ENCODE measurements at places on chromosomes 1 and 21. TPM values are rescaled to one million over a fixed set of nuclear protein-coding genes. Genes with fewer than 3 reads are reported as not detected.

DNA sequence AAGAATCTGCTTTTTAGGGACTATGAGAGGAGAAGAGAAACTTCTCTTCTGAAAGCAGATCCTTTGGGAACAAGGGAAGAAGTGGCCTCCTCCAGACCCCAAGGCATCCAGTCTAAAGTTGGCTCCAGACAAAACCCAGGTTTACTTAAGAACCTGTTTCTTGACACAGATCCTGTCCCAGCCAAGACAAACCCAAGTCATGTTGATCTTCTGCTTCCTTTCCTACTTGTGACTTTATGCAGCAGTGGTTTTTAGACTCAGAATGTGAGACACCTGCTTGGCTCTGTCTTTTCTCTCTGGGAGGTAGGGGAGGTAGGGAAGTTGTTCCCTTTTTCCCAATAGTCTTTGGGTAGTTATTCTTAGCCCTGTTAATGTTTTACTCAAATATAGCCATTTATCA lies 38.3 kb downstream of the ELAPOR1 start:
- H3K4me3 ChIP-seq = no peak overlapping the region
- no peak for DNase-seq
- no peak overlapping the region for H3K27ac ChIP-seq
- no peaks in the 10 kb centered on the region for H3K27me3 ChIP-seq

DNA sequence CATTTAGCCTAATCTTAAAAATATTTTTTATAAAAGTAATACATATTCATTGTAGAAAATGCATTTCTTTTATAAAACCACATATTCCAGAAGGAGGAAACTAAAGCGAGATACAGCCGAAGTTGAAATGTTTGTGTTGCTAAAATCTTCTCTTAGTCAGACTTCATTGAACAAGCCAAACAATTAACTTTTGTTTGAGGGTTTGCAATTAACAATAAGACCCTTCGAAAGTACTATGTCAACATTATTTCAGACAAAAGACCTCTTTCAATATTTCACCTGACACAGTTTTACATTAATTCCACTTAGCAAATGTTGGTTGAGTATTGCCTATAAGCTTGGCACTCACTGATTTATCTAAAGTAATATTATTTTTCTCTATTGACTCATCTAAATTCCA lies 354.0 kb upstream of the ADAMTS5 start:
- H3K4me3 ChIP-seq = no peak overlapping the region
- H3K36me3 ChIP-seq = no peaks in the 10 kb centered on the region
- no peak for DNase-seq
- H3K27ac ChIP-seq = no peak overlapping the region

- no peaks in the 10 kb centered on the region for H3K27me3 ChIP-seq
- no peaks in the 10 kb centered on the region for H3K36me3 ChIP-seq
- no peak overlapping the region for H3K4me3 ChIP-seq
- no peak for DNase-seq
Measured at GRCh38 chr1:193589597-193590040, 403.2 kb upstream of the B3GALT2 start.

GRCh38 chr21:46226146-46226545 lies 2.4 kb downstream of the LSS start:
- no peak for DNase-seq
- no peak overlapping the region for H3K27ac ChIP-seq
- H3K27me3 ChIP-seq = no peaks in the 10 kb centered on the region

- no peak overlapping the region for H3K27ac ChIP-seq
- H3K4me3 ChIP-seq = no peak overlapping the region
- peaks cover 52% of the 10 kb centered on the region for H3K4me1 ChIP-seq
- H3K36me3 ChIP-seq = peaks cover 14% of the 10 kb centered on the region
Measured at GRCh38 chr21:45103971-45104520, 29.7 kb downstream of the ADARB1 start.

DNA sequence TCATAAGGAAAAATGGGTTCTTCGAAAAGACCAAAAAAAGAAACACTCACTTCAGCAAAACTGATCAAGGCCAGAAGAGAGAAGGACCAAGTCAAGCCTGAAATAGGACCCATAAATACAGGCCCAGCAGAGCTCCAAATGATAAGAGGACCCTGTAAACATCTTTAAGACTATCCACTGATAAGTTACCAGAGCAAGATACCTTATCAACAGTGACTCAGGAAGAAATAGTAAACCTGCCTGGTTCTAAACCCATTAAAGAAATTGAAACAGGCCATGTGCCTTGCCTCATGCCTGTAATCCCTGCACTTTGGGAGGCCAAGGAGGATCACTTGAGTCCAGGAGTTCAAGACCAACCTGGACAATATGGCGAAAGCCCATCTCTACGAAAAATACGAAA lies 81.8 kb upstream of the ERRFI1 start:
- no peaks in the 10 kb centered on the region for H3K36me3 ChIP-seq
- DNase-seq = no peak
- H3K4me3 ChIP-seq = no peak overlapping the region
- H3K4me1 ChIP-seq = peaks cover 2% of the 10 kb centered on the region
- H3K27ac ChIP-seq = no peak overlapping the region

GRCh38 chr1:2853711-2854110 lies 52.2 kb upstream of the TTC34 start:
- no peaks in the 10 kb centered on the region for H3K27me3 ChIP-seq
- H3K27ac ChIP-seq = no peak overlapping the region
- no peak overlapping the region for H3K4me3 ChIP-seq
- no peak for DNase-seq
- no peaks in the 10 kb centered on the region for H3K4me1 ChIP-seq

DNA sequence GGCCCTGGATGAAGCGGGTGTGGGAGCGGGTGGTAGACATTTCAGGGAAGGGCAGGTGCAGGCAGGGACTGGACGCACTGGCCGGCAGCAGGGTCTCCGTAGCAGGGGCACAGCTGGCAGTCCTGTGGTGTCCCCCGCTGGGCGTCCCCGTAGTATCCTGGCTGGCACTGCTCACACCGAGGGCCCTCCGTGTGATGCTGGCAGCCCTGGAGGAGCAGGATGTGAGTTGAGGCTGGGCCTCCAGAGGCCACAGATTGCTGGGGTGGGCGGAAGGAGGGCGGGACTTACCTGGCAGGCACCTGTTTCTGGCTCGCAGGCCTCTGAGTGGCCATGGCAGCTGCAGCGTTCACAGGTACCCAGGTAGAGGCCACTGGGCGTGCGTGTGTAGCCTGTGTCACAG lies 62.3 kb downstream of the LDLRAD2 start:
- H3K4me3 ChIP-seq = no peak overlapping the region
- no peak overlapping the region for H3K27ac ChIP-seq
- H3K36me3 ChIP-seq = no peaks in the 10 kb centered on the region
- DNase-seq = no peak
- H3K4me1 ChIP-seq = no peaks in the 10 kb centered on the region

DNA sequence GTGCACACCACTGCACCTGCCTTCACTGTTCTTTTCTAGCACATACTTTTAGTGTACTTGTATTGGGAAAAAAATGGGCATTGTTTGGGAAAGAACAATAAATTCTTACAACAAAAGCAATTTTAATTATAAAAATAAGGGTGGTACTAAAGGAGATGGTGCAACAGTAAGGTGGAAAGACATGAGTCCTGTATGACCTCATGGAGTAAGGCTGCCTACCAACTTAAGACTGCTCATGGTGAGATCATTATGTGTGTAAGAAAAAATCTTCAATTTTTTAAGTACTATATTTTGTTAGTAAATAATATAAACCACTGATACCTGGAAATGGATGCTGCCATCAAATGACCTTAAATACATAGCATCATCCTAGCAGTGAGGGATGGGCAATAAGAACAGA lies 29.6 kb upstream of the PHGDH start:
- no peak overlapping the region for H3K27ac ChIP-seq
- H3K4me1 ChIP-seq = no peaks in the 10 kb centered on the region
- no peaks in the 10 kb centered on the region for H3K36me3 ChIP-seq
- H3K4me3 ChIP-seq = no peak overlapping the region

DNA sequence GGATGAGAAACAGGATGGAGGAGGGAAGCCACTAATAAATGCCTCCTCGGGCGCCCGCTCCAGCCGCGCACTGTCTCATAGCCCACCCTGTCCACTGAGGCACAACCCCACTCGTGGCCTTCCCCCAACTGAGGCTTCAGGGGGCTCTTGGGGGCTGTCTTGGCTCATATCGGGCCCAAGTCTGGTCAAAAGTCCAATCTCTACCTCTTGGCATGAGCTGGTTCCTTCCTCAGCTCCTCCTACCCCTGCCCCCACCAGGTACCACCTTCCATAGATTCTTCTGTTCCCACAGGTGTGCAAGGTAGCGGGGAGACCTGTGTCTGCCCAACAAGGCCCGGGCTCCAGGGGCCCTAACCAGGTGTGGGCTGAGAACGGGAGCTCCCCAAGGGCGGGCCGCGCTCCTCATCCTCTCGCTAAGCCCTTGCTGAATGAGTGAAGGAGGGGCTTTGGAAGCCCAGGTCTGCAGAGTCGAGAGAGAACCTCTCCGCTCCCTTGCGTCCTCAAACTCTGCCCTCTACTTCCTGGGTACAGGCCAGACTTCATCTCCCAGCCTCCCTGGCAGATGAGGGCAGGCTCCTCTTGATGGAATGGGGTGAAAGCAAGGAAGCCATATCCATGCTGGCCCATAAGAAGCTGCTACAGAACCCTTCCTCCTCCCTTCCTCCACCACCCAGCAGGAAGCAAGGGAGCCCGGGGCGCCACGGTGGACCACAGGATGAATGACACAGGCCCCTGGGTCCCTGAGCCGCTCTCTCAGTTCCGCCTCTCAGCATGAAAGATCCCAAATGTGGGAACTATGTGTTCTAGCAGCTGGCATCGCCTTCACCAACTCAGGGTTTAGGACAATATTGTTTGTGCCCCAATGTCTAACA lies 74.7 kb downstream of the PSMG1 start:
- no peak overlapping the region for H3K27ac ChIP-seq
- no peaks in the 10 kb centered on the region for H3K36me3 ChIP-seq
- peaks cover 15% of the 10 kb centered on the region for H3K27me3 ChIP-seq

- no peaks in the 10 kb centered on the region for H3K4me1 ChIP-seq
- DNase-seq = no peak
- H3K4me3 ChIP-seq = no peak overlapping the region
Measured at GRCh38 chr1:40939320-40940059, 40.0 kb upstream of the CTPS1 start.

DNA sequence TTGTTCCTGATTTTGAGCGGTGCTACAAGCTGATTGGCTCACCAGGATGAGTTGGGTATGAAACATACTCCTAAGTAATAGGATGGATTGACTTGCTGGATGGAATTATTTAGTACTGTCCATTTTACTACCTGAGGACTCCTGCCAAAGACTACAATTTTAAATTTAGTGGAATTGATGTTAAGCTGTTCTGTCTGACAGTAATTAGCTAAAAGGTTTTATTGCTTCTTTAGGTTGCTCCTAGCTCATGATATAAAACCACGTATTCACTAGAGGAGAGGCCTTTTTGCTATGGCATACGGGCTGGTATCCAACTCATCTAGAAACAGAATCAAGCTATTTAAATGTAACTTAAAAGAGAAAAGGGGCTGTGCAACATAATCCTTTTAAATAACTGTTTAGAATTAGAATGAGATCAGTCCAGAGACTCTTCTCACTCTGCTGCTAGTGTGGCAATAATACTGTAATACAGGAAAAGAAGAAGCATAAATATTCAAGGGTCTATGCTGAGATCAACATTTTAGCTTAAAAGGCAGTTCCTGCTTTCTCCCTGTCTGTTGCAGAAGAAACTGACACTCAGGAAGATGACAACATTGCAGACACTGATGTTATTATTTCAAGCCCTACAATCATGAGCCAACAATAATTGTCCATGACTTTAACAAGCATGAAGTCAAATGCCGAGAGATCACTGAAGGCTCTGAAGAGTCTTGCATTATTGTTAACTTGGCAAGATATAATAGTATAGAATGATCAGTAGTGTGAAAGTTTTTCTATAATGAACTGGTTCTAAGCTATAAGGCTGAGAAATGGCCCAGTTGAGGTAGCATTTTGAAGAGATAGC lies 258.7 kb upstream of the ADGRL4 start:
- no peak overlapping the region for H3K27ac ChIP-seq
- H3K4me3 ChIP-seq = no peak overlapping the region
- H3K4me1 ChIP-seq = no peaks in the 10 kb centered on the region
- H3K36me3 ChIP-seq = no peaks in the 10 kb centered on the region
- no peaks in the 10 kb centered on the region for H3K27me3 ChIP-seq

GRCh38 chr1:194293851-194294405 lies 1107.5 kb upstream of the B3GALT2 start:
- H3K4me3 ChIP-seq = no peak overlapping the region
- peaks cover 23% of the 10 kb centered on the region for H3K4me1 ChIP-seq
- no peak for DNase-seq
- H3K27ac ChIP-seq = no peak overlapping the region
- no peaks in the 10 kb centered on the region for H3K27me3 ChIP-seq
- H3K36me3 ChIP-seq = no peaks in the 10 kb centered on the region

DNA sequence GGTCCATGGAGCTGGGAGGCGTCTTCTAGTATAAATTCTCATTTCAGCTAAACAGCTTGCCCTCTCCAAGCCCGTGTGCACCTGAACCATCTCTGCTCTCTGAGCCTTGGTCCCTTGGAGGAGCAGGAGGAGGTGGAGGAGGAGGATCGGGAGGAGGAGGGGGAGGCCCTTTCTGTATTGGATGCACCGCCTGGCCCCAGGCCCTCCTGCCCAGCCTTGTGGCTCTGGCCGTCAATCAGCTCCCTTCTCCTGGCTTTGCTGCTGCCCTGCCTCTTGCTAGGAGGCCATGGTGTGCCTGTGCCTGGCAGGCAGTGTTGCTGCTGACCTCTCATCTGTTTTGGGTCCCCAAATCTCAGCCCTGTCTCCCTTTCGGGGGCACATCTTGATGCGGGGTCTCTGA lies 9.0 kb downstream of the COL18A1 start:
- no peaks in the 10 kb centered on the region for H3K36me3 ChIP-seq
- H3K4me1 ChIP-seq = no peaks in the 10 kb centered on the region
- H3K27ac ChIP-seq = no peak overlapping the region
- H3K27me3 ChIP-seq = no peaks in the 10 kb centered on the region
- H3K4me3 ChIP-seq = no peak overlapping the region
- DNase-seq = no peak

DDR2 gene
- total RNA-seq = 0.80 TPM

RAB3B gene
- total RNA-seq = 0.07 TPM

RABIF gene
- 13.1 TPM for total RNA-seq

VANGL2 gene
- not detected for total RNA-seq

FMN2 gene
- total RNA-seq = not detected

Data from activated T-helper 2 cell treated with anti-CD3 and anti-CD28 coated beads, Interferon-gamma antibody, Interleukin-2, Interleukin-4, amounts not matched to agents 10 μg/mL and 5 μg/mL and 100 μg/mL, durations not matched to agents 14 hours and 24 hours and 36 hours (primary cell).